ENCODE measurements at places on chromosomes 13 and 19.

GRCh38 chr13:37788346-37788745, 81.2 kb downstream of the TRPC4 start:
- no peak for DNase-seq

GRCh38 chr19:2087621-2088100, 8.5 kb downstream of the MOB3A start:
- DNase-seq = no peak

GRCh38 chr13:112464720-112465119, 88.6 kb downstream of the SPACA7 start:
- DNase-seq = no peak

DNA sequence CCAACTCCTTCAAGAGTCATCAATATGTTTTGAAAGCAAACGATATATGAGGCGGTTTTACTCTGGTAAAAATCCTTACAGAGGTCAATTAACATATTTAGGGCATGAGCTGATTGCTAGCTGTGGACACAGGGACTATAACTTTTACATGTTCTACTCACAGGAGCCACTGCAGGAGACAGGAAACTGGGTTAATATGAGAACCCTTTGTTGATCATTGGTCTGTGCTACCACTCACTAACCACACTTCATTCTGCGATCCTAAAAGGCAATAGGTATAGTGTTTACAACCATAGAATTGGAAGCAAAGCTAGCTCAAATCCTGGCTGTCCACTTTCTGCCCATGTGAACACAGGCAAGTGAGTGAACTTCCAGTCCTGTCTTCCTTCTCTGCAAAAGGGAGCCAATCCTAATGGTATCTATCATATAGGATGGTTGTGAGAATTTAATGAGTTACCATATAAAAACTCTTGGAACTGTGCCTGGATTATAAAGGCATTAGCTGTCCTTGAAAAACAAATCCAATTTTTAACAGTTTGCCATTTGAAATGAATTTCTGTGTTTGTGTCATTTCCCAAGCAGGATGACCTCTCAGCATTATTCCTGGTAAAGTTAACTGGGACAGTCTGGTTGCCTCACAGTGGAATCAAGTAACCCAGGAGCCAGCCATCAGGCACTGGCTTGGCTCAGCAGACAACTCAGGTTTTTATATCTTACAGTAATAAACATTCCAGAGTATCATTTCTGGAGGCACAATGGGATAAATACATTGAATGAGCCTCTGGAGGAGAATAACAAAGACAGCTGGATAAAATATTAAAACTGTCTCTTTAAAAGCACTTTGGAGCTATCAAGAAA, 29.8 kb upstream of the RAP2A start:
- no peak for DNase-seq

DNA sequence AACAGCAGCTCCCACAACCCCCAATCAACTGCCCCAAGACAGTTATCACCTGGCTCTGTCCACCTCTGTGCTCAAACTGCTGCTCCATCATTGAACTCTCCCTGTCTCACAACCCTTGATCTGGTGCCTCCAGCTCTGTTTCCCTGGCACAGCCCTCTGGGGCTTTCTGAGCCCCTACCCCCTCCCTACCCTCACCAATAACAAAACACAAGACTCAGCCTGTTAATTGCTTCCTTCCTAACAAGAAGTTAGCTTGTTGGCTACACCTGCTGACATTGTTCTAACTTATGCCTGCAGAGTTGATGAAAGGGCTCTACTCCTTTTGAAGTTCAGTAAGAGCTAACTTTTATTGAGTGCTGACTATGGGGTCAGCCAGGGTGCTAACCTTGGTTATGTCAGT, 99.4 kb upstream of the FNDC3A start:
- DNase-seq = no peak

DNA sequence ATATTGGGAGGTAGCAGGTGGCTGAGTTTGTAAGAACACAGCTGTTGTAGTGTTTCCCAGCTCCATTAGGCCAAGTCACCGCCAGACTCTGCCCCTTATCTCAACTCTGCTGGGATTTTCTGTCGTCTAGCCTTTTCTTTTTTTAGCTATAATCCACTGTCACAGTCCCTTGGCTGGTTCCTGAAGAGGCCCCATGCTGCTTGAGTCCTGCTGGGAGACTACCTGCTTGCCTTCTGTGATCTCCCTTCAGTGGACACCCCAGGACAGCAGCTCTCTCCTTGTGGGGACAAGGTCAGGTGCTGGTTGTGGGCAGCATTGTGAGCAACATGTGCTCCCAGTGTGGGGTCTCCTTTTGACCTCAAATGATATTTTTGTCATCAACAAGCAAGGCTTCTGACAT, 195.0 kb upstream of the ATXN8OS start:
- DNase-seq = no peak

DNA sequence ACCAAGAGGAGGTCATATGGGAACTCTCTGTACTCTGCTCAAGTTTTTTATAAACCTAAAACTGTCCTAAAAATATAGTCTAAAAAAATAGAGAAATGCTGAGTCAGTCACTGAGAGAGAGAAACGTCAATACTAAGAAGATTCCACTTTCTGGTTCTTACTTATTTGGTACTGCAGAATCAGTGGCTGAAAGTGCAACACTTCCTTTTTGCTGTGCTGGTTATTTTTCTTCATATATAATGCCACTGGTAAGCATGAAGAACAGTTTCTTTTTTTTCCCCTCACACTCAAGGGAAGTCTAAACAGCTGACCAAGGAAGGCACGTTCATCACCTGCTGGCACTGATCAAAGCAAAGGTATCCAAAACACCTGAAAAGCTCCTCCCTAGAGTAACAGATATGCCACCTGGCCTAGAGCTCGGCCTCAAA, 44.3 kb upstream of the N4BP2L1 start:
- no peak for DNase-seq

DNA sequence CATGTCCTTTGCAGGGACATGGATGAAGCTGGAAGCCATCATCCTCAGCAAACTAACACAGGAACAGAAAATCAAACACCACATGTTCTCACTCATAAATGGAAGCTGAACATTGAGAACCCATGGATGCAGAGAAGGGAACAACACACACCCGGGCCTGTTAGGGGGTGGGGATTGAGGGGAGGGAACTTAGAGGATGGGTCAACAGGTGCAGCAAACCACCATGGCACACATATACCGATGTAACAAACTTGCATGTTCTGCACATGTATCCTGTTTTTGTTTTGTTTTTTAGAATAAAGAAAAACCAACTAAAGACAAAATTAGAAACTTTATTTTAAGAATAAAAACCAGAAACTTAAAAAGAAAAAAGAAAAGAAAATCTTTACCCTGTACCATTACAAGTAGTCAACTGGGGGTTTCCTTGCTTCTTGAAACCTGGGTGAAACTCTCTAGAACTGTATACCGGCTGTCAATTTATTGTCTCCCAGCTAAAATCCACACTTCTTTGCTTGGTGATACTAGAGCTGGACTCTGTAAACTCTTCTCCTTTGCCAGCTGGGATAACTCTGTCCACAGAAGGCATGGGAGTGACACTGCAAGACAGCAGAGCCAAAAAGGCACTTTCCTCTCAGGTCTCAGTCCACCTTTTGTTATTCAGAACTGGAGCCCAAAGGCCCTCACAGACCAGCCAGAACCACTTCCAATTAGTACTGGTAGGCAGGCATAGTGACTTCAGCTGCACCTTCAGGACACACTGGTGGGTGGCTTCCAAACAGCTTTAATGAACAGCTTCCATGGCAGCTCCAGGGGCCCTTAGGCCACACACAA, 9.0 kb downstream of the MICU2 start:
- DNase-seq = no peak

GRCh38 chr19:8615813-8616596, 5.5 kb upstream of the ADAMTS10 start:
- DNase-seq = no peak

DNA sequence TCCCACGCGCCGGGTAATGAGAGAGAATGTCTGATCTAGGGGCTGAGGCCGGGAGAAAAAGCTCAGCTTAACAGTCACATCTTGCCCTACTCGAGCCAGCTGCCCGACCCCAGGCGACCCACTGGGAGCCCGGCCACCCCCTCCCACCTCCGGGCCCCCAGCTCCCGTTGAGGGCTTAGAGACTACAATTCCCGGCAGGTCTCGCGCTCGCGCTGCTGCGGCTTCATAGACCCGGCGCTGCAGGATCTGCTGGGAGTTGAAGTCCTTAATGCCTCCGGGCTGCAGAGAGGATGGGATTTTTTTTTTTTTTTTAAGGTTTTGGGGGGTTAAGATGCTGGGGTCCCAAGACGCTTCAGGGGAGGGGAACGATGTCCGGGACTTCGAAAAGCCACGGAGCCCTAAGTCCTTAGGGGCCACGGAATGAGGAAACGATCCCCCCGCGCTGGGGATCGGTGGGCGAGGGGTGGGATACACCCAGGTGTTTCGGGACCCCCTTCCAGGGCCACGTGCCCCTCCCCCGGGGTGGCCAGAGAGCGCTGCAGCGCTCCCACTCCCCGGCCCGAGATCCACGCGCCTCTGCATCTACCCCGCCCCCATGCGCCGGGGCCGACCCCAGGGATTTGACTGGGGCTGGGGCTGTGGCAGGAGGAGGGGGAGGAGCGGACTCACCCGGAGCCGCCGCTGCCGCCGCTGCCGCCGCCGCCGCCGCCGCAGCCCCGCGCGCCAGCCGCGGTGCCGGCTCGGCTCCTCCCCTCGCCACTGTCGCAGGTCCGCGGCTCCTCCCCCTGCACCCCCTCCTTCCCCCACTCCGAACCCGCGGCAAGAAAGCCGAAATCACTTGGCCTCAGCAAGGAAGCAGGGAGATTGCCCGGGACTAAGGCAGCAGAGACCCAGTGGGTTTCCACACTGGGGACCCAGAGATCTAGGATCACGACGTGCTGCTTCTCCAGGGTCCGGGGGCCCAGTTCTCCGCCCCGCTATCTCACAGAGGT, at the start of gene SYT3:
TSS of gene SYT3 (minus strand) at position 761 of the 992 bp plus-strand sequence. CDS start 2,470 bp downstream, outside the sequence.
- DNase-seq = no peak

- DNase-seq = no peak
Measured at GRCh38 chr13:81637457-81637856, 1296.5 kb upstream of the SPRY2 start.

GRCh38 chr13:45368571-45368970, 27.6 kb upstream of the TPT1 start:
- DNase-seq = no peak

- DNase-seq = no peak
Measured at GRCh38 chr13:106499113-106499512, 36.3 kb downstream of the EFNB2 start.

GRCh38 chr13:30373727-30374126, 48.6 kb upstream of the UBE2L5 start:
- DNase-seq = no peak

- DNase-seq = no peak
Measured at GRCh38 chr13:70027551-70027950, 80.1 kb upstream of the ATXN8OS start.

GRCh38 chr13:33519561-33520467, 234.3 kb upstream of the STARD13 start:
- no peak for DNase-seq

DNA sequence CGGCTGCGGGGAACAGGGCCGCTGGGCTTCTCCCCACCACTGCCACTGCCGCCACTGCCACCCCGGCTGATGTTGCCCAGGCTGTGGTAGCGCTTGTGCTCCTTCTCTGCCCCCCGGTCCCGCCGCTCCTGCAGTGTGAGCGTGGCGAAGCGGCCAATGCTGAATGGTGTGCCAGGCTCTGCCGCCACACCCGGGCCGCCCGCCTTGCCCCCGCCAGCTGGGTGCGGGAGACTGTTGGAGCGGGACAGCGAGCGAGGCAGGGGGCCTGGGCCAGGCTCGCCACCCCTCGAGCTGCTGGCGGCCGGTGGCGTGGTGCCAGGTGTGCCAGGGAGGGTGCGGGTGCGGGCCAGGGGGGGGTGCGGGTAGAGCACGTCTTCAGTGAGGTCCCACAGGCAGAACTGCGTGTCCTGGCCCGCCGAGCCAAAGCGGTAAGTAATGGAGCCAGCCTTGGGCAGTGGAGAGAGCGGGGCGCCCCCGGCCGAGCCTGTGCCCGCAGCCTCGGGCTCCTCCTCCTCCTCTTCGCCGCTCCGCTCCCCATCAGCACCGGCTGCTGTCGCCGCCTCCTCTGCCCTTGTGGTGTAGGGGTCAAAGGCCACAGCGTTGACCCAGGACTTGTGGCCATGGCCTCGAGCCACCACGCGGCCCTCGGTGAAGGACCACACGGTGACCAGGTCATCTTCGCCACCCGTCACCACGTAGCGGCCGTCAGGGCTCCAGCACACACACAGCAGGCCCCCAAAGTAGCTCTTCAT, 3.7 kb upstream of the DMPK start:
- no peak for DNase-seq

DNA sequence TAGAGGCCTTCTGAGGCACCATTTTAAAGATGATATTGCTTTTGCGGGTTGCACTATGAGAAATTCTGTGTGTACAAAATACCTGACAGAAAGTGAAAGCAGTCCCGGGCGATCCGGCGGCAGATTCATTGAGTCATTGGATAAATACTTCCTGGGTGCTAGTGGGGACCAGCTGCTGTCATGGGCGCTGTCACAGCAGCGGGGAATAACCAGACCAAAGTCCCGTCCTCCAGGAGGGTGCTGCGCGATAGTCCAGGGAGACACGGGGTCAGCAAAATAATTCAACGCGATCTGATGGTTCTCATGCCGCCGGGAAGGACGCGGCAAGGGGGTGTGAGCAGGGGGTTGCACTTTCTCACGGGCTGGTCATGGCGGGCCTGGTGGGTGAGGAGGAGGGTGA, 13.5 kb downstream of the ZFR2 start:
- no peak for DNase-seq

GRCh38 chr13:54077569-54077968, 1049.0 kb downstream of the OLFM4 start:
- DNase-seq = no peak

GRCh38 chr13:40479196-40479845, 187.1 kb downstream of the FOXO1 start:
- DNase-seq = no peak

- DNase-seq = peak; percentile 84
Measured at GRCh38 chr19:17107546-17108452, 32.2 kb downstream of the MYO9B start.

- no peak for DNase-seq
Measured at GRCh38 chr13:98570929-98571372, 6.0 kb downstream of the STK24 start.

DNA sequence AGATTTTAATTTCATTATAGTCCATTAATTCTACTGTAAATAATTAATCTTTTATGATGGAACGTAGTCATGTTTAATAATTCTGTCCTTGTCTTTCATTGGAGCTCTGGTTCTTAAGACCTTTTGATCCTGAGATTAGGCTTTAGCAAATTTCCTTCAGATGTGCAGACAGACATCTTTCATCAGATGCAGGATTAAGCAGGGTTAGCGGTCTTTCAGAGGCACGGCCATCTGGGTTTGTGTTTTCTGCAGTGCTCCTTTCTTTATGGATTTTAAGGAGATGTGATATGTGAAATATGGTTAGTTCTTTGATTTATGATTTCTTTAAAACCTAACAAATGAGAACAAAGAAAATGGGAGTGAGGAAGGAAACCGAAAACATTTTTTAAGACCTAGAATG, 643.9 kb upstream of the SGCG start:
- no peak for DNase-seq

All from HS-5 (cell line).